ENCODE measurements at places on chromosomes 7 and 10. TPM values are rescaled to one million over a fixed set of nuclear protein-coding genes. Genes with fewer than 3 reads are reported as not detected.

DNA sequence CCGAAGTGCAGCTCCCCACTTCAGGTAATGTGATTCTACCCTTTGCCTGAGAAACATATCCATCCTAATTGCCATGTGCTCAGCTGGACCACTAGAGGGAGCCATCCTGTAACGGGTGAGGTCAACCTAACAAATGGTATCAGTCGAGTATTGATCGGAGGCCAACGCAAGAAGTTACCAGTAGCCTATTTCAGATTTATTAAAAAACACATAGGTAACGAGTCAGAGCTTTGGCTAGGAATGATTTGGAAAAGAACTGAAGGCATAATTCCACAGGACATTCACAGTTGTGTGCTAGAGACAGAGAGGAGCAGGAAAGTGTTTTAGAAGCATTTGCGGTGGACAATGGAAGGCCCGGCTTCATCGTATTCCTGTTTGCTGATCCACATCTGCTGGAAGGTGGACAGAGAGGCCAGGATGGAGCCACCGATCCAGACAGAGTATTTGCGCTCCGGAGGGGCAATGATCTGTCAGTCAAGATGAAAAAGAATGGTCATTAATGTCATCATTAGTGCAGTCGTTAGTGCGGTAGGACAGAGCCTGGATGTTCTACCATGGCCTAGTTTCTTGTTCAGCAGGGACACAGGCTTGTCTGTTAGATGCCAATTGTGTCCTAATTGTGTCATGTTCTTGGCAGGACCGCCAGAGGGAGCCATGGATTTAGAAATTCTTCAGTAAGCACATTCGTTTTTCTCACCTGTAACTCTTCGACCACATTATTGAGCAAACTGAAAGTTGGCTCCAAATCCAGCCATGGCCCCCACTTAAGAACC is 17.5 kb downstream of the ACTA2 start:
- DNase-seq: peak; percentile 73

AKR1D1 gene
- total RNA-seq: not detected

- DNase-seq: no peak
These were observed 102.0 kb downstream of the NRF1 start for GRCh38 chr7:129713544-129713943.

DNA sequence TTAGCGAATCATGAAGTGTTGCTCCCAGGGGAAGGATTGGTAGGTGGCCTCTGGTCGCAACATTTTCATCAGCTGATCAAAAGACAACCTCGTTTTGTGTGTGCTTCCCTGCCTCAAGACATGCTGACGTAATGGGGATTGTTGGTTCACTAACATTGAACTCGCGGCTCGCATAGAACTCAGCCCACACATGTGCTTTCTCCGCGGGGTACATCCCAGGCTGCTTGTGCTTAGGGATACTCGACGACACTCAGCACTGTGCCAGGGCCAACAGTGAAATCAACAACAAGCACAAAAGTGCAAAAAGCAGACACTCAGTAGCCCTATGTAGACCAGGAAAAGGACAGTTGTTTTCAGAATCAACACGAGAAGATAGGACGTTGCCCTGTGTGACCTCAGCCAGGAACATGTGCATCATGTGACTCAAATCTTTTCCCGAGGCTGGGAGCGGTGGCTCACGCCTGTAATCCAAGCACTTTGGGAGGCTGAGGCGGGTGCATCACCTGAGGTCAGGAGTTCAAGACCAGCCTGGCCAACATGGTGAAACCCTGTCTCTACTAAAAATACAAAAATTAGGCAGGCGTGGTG is 20.8 kb downstream of the WIPI2 start:
- DNase-seq: no peak

PLAU gene
- 1,498 TPM for total RNA-seq

HOGA1 gene
- 0.56 TPM for total RNA-seq

- DNase-seq: peak; percentile 20
These were observed 21.9 kb upstream of the KCNK18 start for GRCh38 chr10:117175215-117175900.

DNA sequence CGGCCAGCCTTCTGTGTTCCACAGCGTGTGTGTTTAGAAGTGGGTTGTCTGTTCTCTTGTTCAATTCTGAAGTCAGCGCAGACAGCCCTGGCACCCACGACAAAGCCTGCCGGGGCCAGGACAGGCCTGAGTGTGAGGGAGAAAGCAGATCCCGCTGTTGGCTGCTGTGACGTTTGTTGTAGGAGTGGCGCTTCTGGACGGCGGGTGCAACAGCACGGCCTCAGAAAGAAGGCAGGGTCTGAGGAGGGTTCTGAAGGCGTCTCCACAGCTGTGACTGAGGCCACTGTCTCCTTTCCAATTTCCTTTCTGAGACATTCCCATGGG is 76.2 kb downstream of the VIPR2 start:
- no peak for DNase-seq

ZNF33A gene
- total RNA-seq: 18.9 TPM

GRCh38 chr7:132653366-132653930 is 77.2 kb upstream of the PLXNA4 start:
- DNase-seq: no peak

DNA sequence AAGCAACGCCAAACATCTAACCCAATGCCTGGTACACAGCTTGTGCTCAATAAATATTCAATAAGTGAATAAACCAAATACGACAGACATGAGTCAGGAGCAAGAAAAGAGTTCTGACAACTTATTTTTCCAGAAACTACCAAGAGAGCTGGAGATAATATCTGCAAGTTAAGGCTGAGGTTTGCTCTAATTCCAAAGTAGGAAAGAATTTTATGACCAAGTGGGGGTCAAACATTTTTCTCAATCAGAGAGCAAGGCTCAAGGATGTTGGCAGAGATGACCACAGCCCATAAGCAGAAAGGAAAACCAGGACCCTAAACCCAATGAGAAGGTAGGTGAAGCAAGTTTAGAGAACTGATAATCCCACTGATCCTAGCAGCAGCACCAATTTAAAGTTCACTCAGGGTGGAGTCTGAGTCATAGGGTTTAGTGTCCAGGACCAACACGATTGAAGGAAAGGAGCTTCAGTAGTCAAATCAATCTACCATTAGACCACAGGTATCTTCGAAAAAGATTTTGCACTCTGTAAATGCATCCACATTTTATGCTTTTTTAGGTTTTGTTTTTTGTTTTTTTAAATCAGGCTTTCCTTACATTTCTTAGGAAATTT is 49.3 kb upstream of the KCNIP2 start:
- no peak for DNase-seq

GHRHR gene
- total RNA-seq: not detected

DNA sequence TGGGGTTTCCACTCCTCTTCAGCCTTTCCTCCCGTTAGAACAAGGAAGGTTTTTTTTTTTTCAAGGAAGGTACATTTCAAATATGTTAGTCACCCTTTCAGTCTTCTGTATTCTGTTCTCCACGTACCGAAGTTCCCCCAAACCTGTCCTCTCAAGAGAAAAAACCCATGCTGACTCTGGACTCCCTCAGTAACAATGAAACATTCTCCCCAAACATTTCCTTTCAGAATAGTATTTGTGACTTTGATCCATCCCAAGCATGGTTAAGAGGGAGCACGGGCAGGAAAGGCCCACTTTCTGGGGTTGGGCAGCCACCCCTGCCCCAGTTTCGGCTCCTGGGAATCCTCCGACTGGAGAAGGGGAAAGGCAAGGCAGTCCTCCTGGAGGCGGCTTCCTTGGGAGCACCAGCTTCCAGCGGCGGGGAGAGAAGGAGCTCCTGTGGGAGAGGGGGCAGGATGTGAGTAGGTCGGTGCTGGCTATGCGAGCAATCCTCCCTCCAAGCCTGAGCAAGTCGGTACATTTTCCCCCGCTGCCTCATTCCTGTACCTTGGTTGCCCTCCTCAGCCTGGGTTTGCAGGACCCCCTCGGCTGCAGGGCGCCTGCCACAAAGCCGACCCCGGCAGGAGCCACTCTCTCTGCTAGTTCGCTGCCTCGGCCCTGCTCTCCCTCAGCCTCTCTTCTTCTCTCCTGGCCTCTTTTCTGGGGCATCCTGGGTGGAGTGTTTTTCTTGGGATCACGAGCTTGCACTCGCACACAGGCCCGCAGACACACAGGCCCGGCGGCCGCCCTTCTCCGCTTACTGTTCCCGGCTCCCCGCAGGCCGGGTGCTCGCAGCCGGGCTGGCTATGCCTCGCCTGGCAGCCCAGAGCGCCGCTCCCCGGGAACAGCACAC is 2.1 kb upstream of the HOXA1 start:
- DNase-seq: peak; percentile 81

DNA sequence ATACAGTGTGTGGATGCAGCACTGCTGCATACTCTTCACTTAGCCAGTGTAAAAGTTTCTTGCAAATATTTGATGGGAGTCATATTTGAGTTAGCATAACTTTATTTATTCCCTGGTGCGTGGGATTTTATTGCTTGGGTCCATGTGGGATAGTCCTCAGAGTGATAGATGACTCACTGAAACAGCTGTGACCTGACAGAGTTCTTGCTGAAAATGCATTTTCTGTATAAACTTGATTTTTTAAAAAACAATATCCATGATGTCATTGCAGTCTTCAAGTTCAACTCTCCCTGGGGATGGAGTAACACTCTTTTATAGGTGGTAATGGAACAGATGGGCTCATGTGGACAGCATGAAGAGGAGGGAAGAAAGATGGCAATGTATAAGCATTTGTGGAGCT is 310.0 kb downstream of the PPP1R3A start:
- DNase-seq: no peak

DNA sequence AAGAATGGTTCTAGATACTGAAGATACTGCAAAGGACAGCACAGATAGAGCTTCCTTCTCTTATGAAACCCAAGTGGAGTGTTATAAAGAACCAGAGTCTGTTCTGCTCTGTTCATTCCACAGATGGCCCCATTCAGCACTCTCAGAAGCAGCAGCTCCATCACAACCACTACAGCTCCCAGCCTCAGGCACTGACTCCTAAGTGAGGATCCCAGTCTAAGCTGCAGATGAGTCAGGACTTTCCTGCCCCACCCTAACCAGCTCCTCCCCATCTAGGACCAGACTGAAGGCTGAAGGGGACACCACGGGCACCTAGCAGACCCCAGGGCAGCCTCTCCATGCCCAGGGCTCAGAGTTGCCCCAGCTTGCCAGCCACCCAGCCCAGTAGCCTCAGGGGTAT is 379.8 kb downstream of the GRID1 start:
- DNase-seq: peak; percentile 45

- peak; percentile 70 for DNase-seq
These were observed at the start of gene ZEB1 for GRCh38 chr10:31318854-31319601. TSS of gene ZEB1 (plus strand) at chr10:31319216. CDS start at chr10:31319235, 19 bp downstream.

ANXA8L1 gene
- total RNA-seq: 176 TPM

UNCX gene
- total RNA-seq: not detected

GIMAP7 gene
- total RNA-seq: not detected

- no peak for DNase-seq
These were observed 104.8 kb upstream of the ZNF32 start for GRCh38 chr10:43753397-43754061.

NUPR2 gene
- not detected for total RNA-seq

MKLN1 gene
- total RNA-seq: 27.0 TPM

- DNase-seq: no peak
These were observed 18.1 kb downstream of the RAB11FIP2 start for GRCh38 chr10:118028619-118029018.

TMEM184A gene
- 1.1 TPM for total RNA-seq

- peak; percentile 49 for DNase-seq
These were observed 75.3 kb downstream of the EPC1 start for GRCh38 chr10:32271617-32272016.

GRCh38 chr7:30322271-30323005 is 38.0 kb downstream of the ZNRF2 start:
- DNase-seq: no peak

GRCh38 chr7:152587366-152587765 is 88.6 kb downstream of the XRCC2 start:
- DNase-seq: no peak

DNA sequence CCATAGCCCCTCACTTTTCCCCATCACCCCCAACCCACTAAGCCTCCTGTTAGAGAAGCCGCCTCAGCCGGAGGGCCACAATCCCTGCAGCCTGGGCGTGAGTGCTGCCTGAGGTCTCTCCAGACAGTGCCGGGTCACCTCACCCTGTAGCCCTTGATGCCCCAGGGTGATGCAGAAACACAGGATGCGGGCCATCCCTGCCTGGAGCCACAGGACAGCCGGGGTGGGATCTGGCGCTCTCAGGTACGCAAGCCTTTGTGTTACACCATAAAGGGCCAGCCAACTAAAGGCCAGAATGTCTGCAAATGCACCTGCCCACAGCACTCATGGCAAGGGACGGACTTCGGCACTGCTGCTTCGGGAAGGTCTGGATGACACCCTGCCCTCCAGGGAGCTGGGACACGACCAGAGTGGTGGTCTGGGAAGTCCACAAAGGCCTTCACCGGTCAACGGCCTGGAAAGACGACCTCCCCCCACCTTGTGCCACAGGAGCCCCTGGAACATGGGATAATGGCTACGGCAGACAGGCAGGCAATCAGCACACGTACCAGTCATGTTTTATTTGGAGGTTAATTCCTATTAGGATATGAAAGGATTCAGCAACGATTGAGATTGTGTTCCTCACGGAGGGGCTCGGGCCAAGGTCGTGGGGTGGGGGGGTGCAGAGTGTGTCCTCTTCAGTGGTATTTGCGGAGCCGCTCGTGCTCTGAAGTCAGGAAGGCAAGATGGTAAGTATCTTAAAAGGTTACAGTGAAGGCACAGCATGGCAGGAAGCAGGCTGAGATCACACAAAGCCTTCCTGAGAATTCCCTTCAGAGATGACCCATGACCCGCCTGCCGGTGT is 8.1 kb downstream of the ATP5MF start:
- no peak for DNase-seq
